ENCODE measurements at places on chromosomes 2 and 18. TPM values are rescaled to one million over a fixed set of nuclear protein-coding genes. Genes with fewer than 3 reads are reported as not detected.
A peak's percentile ranks its signal among the peaks of the same experiment; 100 is the strongest.

Gene ANKRD53
- total RNA-seq: not detected

- peak; percentile 47 for DNase-seq
Measured at GRCh38 chr2:231925303-231926179, 655 bp downstream of the NPPC start.

Gene LOXHD1
- not detected for total RNA-seq

Gene PCARE
- not detected for total RNA-seq

Gene MEP1B
- not detected for total RNA-seq

- no peak for DNase-seq
Measured at GRCh38 chr2:96860065-96861029, 2.5 kb upstream of the ANKRD39 start.

DNA sequence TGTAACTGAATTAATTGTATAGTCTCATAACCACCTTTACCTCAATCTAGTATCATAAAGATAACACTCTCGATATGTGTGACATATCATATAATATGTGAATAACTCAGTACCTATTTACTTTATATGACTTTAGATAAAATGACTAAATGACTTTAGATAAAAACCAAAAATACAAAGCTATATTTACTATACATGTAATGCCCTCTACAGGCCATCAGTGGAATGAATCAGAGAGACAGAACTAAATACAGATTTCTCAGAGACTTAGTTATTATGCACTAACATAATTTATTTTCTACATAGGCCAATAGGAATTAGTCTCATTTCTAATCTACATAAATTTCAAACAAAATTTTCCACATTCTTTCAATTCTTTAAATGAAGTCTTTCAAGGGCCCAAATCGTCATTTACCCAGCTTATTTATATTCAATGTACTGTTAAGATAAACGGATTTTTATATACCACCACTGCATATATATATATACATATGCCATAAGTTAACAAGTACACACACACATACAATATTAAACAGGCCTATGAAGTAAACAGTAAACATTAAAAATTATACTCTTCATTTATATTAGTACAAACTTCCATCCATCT, 219.9 kb downstream of the EXOC6B start:
- peak; percentile 27 for DNase-seq

All from bronchial epithelial cell (primary cell).